ENCODE measurements at places on chromosomes 5 and 9. TPM values are rescaled to one million over a fixed set of nuclear protein-coding genes. Genes with fewer than 3 reads are reported as not detected.

Gene GARNL3
- total RNA-seq = 3.1 TPM

Gene CKMT2
- 0.07 TPM for total RNA-seq

Gene LIX1
- total RNA-seq = not detected

Gene GRAMD2B
- 2.0 TPM for total RNA-seq

Gene N4BP3
- total RNA-seq = 16.6 TPM
